ENCODE measurements at places on chromosomes 1 and 21.
A peak's percentile ranks its signal among the peaks of the same experiment; 100 is the strongest.

DNA sequence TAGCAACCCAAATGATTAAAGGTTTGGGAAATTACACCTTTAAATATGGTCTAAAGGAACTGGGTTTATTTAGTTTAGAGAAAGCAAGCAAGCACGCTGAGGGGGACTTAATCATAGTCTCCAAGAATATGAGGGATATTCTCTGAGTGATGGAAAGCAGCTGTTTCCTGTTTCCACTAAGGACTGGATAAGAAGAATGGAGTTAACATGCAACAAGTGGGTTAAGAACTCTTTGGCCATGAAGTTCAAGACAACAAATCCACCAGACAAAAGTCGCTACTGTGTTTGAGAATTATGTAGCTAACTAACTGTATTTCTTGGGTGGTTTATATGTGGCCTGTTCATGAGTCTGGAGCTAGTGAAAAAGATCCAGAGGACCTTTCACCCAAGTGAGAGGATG is 85.7 kb downstream of the TGFB2 start:
- no peak for DNase-seq

DNA sequence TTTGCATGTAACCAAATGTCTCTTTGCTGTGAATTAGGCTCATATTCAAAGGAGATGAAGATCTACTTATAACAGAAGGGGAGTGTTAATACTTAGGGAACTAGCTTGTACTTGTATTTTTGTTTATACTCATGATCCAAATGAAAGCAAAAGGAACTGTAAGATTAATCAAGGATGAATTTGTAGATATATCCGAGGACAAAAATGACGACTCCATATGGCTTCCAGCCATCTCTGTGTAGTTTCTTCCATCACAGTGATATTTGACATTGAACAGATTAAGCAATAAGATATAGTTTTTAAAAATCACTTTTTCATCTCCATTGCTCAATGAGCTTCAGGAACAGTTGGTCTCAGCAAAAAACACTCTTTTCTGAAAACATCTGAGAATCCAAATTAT is 257.4 kb upstream of the CAMK1G start:
- DNase-seq = no peak

GRCh38 chr21:27636656-27637055 is 669.8 kb upstream of the ADAMTS5 start:
- no peak for DNase-seq

GRCh38 chr21:39104911-39105310 is 78.3 kb downstream of the PSMG1 start:
- DNase-seq = no peak

DNA sequence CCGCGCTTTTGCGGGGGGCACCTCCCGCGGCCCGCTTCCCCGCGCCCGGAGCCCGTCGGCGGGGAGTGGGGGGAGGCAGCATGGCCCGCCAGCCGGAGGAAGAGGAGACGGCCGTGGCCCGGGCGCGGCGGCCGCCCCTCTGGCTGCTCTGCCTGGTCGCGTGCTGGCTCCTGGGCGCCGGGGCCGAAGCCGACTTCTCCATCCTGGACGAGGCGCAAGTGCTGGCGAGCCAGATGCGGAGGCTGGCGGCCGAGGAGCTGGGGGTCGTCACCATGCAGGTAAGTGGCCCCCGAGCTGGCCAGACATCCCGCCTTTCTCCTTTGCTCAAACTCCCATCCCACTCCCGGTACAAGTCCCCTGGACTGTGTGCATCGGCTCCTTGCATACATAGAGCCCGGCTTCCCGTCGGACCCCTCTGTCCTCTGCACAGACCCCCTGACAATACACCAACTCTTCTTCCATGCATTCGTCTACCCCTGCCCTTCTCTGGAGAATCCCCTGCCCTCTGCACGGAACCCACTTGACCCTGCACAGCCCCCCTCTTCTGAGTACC is 812 bp downstream of the CACHD1 start:
- peak; percentile 43 for DNase-seq
